ENCODE measurements at places on chromosomes 3 and 15. TPM values are rescaled to one million over a fixed set of nuclear protein-coding genes. Genes with fewer than 3 reads are reported as not detected.

Gene ATP2C1
- total RNA-seq, result 34.4 TPM

Gene DNASE1L3
- total RNA-seq, result 1.3 TPM

Gene KLHDC8B
- total RNA-seq, result 29.8 TPM

Gene GPX1
- 1,104 TPM for total RNA-seq

Gene HCLS1
- total RNA-seq, result 82.7 TPM

Gene GABRA5
- not detected for total RNA-seq

Gene SEMA3F
- 166 TPM for total RNA-seq

Gene CFAP100
- total RNA-seq, result not detected

Gene FAM43A
- 241 TPM for total RNA-seq

Gene IL5RA
- not detected for total RNA-seq

Gene EXD1
- not detected for total RNA-seq

Gene MRAS
- total RNA-seq, result 3.5 TPM

Gene TMEM108
- total RNA-seq, result 0.67 TPM

Gene PRR20G
- not detected for total RNA-seq

Gene CCDC39
- total RNA-seq, result not detected

Gene CLDN18
- not detected for total RNA-seq

Gene PTH1R
- total RNA-seq, result not detected

Gene SAXO2
- total RNA-seq, result 2.7 TPM

Gene U2SURP
- total RNA-seq, result 43.0 TPM

Gene SPESP1
- 5.6 TPM for total RNA-seq

Gene MAGEL2
- total RNA-seq, result not detected

Gene GABRG3
- total RNA-seq, result not detected

Gene TM4SF1
- 612 TPM for total RNA-seq

Gene MAP3K13
- total RNA-seq, result 17.9 TPM
